ENCODE measurements at places on chromosomes 6 and 20.

DNA sequence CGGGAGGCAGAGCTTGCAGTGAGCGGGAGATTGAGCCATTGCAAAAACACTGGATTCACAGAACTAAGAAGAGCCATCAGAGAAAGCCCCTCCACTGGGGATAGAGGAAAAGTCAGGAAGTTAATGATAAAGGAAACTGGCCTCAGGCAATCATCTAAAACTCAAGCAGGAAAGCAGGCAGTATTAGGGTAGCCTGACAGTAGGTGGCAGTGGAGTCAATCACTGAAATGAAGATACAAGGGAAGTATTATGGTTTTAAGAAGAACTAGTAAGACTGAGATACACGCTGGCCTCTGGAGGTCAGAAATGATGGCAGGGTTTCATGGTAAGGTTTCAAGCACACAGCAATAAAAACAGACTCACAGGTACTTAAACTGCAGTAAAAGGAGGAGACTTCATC lies 578.3 kb downstream of the HACE1 start:
- DNase-seq, result peak; percentile 18

DNA sequence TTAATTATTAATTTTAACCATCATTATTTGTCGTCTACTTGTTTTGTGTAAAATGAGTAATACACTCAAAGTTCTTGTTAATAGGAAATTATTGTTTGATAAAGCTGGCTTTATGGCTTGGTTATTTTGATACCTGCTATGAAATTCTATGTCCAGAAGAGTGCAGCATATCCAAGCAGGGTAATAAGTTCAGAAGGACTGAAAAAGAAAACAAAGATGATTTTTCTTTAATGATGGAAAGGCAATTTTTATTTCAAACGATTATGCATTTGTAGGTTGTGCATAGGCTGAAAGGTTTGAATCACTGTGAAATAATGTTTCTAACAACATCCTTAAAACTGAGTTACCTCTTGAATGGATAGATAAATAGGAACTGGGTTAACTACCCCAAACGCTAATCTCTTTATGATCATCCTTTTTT lies 1.4 kb upstream of the MAN1A1 start:
- no peak for DNase-seq

DNA sequence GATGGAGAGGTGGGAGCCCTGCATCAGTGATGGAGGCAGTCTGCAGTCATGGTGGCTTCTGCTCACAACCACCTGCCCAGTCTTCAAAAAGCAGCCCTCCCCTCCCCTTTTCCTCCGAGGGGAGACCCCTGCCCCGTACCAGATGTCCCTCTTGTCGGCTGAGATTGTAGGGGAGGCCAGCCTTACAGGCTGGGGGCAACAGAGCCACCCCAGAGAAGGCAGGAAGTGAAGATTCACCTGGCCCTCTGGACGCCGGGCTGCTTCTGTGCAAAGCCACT lies 4.5 kb downstream of the TNFRSF6B start:
- no peak for DNase-seq

DNA sequence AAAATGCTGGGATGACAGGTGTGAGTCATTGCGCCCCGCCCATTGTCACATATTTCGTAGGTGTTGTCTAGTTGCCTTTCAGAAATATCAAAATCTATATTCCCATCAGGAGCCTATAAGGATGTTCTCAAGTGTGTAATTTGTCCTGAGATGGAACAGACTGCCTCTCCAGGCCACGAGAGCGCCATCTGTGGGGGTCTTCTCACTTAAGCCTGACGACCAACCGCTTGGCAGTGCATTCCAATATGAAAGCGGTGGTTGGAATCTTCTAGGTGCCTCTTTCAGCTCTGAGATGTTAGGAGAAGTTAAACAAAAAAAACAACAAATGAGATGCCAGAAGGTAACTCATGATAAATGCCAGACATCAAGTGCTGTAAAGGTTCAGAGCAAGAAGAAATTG lies 488.5 kb downstream of the QKI start:
- DNase-seq, result no peak

- DNase-seq, result no peak
Observed at GRCh38 chr6:149881066-149881766, 16.7 kb downstream of the RAET1E start.

DNA sequence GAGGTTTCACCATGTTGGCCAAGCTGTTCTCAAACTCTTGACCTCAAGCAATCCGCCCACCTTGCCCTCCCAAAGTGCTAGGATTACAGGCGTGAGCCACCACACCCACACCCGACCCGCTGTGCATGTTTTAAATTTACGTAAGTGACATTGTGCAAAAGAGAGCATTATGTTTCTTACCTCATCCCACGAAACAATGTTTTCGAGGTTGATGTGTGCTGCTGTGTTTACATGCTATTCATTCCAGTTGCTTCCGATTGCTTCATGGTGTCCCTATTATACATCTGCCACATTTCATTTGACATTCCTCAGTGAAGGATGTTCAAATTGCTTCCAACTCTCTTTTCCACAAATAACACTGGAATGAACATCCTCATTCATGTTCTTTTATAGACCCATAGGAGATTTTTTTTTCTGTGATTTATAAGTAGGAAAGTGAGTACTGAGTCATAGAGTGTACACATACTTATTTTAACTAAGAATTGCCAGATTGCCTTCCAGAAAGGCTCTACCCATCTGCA lies 403.9 kb upstream of the JARID2 start:
- DNase-seq, result no peak

DNA sequence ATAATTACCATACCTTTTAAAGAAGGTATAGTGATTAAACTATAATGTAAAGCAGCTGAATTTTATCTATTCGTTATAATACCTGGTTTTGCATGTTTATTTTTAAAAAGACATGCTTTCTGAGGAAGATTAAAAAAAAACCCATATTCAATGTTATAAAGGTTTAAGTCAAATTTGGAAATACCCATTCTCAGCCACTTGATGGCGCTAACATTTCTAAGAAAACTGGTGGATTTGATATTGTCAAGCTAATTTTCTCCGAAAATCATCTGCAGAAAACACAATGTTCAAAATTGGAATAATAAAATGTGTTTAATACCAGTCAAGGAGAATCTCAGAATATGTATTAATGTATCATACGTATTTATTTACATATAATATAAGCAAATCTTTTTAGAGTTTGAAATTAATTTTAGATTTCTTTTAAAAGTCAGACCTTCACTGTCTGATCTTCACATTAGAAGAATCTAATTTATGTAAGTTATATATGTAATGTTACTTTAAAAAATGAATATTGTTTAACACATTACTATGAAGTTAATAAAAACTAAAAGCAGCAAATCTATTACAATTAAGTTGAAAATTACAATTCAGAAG lies 35.0 kb downstream of the SHPRH start:
- peak; percentile 26 for DNase-seq

DNA sequence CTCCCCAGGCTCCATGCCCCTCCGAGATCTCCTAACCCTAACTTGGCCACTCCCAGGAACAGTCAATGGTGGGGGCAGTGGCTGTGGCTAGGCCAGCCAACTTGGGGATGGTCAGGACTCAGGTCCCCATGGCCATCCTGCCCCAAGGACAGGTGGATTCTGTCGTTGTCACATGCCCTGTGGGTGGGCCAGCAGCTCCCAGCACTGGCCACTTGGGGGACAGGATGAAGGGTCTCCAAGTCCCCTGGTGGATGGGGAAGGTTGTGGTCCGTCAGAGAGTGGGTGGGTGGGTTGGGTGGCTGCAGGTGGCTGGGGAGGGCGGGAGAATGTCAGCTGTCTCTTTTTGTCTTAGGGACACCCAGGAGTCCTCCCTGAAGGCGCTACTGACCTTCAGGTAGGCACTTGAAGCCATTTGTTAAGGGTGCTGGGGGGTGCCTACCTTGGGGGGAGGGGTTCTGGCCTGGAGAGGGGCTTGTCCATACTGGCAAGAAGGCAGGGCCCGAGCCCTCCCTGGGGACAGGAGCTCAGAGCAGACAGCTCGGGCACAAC lies 5.5 kb downstream of the COL9A3 start:
- no peak for DNase-seq
